Cerebellar nuclear complex (tissue), 1 donor: ENCODE measurements at places on chromosomes 11 and 22.

- no peak for DNase-seq
Measured at GRCh38 chr22:46905834-46906233, 143.4 kb downstream of the TBC1D22A start.

DNA sequence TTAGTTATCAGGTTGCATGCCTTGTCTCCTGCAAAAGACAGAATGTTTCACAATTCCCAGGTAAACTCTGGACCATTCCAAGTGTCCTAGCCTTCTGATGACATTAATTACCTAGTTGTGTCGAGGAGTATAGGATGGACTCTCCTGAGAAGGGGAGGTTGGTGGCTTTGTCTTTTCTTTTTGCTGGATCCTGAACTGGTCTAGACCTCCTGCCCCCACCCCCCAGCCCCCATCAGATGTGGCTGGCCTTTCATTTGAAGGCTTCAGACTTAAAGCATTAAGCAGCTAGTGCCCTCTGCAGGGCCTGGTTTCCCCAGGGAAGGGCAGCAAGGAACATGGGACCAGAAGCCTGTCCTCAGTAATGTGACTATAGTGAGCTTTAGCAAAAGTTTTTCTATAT, 9.7 kb downstream of the MCAM start:
- no peak for DNase-seq

DNA sequence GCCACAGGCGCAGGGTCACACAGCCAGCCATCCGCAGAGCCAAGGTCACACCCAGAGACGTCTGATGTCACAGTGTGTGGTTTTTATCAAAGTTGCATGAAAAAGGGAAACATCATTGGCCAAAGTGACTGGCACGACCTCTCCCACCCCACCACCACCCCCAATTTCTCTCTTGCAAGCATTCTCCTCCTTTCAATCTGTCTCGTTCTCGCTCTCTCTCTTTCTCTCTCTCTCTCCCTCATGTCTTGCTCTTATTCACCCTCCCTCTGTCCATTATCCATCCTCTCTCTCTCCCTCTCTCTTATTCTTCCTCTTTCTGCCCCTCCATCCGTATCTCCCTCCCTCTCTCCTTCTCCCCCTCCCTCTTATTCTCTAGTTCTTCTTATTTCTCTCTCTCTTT, 40.6 kb downstream of the MN1 start:
- no peak for DNase-seq

- no peak for DNase-seq
Measured at GRCh38 chr11:8403310-8403709, 139.6 kb upstream of the LMO1 start.

DNA sequence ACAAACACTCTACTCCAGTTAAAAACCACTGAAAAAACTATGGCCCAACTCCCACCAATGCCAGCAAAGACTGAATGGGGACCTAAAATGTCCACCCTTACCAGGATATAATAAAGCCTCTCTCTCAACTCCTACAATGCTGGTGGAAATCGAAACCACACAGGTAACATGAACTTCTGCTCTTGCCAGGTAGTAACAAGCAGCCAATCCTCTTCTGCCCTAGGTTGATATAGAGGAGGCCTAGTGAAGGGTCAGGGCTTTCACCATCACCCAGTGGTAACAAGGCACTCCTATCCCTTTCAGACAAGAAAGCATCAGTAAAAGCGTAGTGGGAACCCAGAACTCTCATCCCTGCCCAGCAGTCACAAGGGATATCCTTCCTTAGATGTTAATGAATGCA, 22.6 kb downstream of the DCUN1D5 start:
- no peak for DNase-seq

GRCh38 chr11:60857378-60858232, 1.9 kb upstream of the PTGDR2 start:
- DNase-seq = no peak

- peak; percentile 35 for DNase-seq
Measured at GRCh38 chr22:40491990-40492631, 121.7 kb downstream of the SGSM3 start.

- DNase-seq = no peak
Measured at GRCh38 chr11:7668911-7669310, 4.4 kb downstream of the CYB5R2 start.

- no peak for DNase-seq
Measured at GRCh38 chr11:396948-397548, 3.0 kb downstream of the PKP3 start.

DNA sequence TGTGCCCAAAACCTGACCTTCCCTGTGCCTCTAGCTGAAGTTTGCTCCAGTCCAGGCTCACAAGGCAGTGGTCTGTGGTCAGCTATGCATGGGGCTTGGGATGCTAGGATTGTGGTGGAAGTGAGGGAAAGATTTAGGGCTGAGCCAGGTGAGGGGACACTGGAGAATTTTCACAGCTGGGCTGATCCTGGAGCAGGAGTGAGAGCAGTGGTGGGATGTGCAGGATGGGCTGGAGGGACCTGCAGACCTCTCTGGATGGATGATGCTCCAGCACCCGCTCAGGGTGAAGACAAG, 23.9 kb upstream of the KDM2A start:
- DNase-seq = no peak

DNA sequence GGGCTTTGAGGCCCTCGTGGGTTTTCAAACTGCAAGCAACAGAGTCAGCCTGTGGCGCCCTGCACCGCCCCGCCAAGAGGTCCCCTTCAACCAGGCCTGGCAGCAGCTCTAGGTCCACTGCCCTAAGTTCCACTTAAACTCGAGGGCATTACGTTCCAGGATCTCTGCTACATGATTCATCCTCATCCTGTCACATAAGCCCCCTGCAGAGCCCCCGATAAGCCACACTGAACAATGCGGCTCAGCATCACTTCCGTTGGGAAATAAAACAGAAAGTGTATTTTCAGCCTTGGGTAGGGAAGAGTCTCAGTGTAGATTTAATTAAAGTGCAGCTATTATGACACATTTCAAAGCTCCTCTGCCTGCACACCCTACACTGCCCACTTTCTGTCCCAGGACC, 24.6 kb downstream of the SULT4A1 start:
- DNase-seq = no peak

DNA sequence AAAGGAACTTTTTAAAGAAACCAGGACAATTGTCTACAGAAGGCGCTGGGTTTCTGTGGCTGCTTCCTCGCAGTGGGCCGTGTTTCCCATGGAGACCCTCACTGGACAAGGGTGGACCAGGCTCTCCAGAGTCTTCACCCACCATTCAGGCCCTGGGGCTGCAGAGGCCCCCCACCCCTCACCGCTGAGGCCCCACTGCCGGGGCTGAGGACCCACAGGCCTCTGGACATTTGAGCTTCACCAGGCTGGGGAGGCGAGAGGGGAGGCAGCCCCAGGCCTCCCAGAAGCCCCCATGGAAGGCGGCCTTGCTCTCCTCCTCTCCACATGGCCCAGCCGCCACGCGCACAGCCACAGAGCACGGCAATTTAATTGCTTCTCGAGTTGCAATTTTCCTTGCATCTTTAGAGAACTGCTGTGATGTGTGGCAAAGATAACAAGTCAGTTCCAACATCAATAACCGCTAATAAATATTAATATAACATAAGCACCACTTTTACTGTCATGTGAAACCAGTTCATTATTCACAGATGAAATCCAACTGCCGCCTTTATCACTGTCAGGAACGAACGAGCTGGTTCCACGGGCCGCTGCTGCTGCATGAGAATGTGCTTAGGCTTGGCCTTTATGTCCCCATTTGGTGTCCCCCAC, 81.0 kb downstream of the PHF21B start:
- no peak for DNase-seq

GRCh38 chr11:74678041-74678440, 53.2 kb downstream of the CHRDL2 start:
- DNase-seq = no peak

GRCh38 chr22:41341012-41341411, 39.7 kb downstream of the ZC3H7B start:
- DNase-seq = no peak

DNA sequence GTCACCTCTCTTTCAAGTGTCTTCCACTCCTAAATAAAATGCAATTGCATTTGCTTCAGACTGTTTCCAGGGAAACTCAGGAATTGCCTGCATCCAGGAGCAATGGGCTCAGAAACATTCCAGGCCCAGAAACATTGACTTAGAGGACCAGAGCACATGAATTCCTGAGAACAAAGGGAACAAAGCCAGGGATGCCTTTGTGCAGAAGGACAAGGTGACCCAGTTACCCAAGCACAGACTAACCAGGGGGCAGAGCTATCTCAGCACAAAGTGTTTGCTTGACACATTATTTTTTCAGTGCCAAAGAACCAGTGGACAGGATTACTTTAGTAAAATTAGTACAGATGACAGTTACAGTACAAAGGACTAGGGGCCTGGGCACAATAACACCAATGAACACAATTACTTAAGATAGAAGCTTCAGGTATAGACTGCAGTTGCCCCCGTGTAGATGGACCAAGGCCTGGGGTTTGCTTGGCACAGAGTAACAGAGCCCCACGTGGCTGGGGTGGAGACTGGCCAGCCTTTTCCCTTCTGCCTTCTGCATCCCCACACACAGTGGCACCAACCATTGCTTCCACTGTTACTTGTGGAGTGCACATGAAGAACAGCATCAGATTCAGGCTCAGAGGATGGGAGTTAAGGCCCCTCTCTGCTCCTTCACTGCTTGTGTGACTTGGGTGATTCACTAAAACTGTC, 500.8 kb downstream of the INSC start:
- peak; percentile 53 for DNase-seq

DNA sequence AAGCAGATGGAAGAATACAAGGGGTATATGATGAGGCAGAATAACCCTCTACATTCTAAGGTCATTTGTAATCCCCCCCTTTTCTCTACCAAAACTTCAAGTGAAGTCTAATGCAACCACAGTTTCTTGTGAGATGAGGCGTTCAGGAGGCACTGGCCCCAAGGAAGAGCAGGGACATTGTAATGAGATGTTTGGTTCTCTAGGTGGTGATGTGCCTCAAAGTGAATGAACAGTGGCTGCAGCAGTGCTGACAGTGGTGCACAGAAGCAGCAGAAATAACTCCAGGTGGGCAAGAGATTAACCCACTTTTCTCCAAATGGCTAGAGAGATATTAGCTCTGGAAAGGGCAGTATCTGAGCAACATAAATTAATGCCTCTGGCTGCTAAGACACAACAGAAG, 33.8 kb downstream of the PDGFD start:
- DNase-seq = no peak

GRCh38 chr22:40024201-40025061, 29.7 kb downstream of the FAM83F start:
- DNase-seq = no peak

- DNase-seq = no peak
Measured at GRCh38 chr11:113587308-113587739, 112.1 kb upstream of the DRD2 start.

GRCh38 chr11:86579406-86579731, 93.0 kb downstream of the ME3 start:
- no peak for DNase-seq

GRCh38 chr11:123135863-123136446, 59.1 kb downstream of the CLMP start:
- no peak for DNase-seq

- no peak for DNase-seq
Measured at GRCh38 chr22:30023099-30023660, 57.1 kb upstream of the HORMAD2 start.

- DNase-seq = no peak
Measured at GRCh38 chr11:64711956-64712362, 11.0 kb downstream of the NRXN2 start.

DNA sequence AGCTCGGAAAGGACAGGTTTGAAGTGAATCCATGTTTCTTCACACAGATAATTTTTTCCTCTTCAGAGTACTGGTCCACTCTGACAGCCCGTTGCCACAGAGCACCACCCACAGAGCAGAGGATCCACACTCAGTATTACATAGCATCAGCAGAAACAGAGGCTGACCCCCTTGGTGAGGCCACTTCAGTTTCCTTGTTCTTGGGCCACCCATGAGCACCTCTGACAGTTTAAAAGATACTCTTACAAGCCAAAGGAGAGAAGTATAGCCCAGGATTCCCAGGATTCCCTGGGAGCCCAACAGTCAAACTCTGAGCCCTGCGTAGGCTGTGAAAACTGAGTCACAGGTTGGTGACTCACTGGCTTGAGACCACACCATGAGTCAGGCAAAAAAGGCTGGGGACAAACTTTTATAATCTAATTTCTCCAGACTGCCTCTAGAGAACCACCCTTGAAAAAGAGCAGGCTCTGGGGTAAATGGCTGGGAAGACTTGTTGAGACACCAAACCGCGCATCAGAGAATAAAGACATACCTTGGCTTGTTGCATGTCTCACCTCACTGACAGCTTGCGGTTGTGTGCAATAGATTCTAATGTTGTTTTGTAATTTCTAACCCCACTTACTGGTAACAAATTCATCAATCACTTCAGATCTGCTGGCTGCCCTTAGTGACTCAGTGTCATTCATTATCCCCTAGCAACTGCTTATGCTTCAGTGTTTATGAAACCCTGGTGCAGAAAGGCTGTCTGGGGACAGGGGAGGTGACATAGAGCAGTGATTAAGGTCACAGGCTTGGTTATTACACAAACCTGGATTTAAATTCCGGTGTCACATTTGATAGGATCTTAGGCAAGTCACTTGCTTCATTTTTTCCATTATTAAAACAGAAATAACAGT, 56.9 kb upstream of the PRSS23 start:
- DNase-seq = no peak

DNA sequence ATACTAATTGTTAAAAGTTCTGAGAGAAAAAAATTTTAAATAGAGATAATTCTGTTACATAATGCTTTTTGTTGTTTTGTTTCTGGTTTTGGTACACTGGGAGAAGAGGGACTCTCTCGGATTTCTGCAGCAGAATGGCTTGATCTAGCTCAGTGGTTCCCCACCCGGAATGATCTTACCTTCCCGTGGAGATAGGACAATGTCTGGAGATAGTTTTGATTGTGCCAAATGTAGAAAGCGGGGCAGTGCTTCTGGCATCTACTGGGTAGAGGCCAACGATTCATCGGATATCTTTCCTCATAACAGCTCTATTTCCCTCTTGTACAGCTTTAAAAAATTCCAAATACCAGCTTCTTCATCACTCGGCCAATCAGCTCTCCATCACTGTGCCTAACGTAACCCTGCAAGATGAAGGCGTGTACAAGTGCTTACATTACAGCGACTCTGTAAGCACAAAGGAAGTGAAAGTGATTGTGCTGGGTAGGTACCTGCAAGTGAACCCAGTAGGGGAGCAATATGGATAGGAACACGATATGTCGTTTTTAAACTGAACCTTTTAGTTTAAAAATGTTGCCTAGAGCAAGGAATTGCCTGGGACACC, 13.2 kb downstream of the CRTAM start:
- DNase-seq = peak; percentile 26

- no peak for DNase-seq
Measured at GRCh38 chr22:40037320-40037719, 42.6 kb downstream of the FAM83F start.

DNA sequence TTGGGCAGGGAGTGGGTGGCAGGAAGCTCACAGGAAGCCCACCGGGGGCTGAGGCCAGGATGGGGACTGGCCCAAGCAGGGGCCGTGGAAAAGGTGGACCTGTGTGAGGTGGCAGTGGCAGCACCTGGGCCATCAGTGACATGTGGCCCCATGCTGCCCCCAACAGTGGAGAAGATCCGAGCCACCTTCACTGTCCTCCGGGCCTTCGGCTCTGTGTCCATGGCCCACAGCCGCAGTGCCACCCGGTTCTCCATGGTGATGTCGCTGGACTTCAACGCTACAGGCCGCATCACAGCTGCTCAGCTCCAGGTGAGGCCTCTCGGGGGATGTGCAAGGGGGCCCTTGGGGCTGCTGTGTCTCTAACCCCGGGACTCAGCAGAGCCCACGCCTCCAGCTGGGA, 37.9 kb downstream of the MYO18B start:
- DNase-seq = no peak
